Left ventricle myocardium superior (tissue), 1 donor: ENCODE measurements at places on chromosomes 6 and 20.

DNA sequence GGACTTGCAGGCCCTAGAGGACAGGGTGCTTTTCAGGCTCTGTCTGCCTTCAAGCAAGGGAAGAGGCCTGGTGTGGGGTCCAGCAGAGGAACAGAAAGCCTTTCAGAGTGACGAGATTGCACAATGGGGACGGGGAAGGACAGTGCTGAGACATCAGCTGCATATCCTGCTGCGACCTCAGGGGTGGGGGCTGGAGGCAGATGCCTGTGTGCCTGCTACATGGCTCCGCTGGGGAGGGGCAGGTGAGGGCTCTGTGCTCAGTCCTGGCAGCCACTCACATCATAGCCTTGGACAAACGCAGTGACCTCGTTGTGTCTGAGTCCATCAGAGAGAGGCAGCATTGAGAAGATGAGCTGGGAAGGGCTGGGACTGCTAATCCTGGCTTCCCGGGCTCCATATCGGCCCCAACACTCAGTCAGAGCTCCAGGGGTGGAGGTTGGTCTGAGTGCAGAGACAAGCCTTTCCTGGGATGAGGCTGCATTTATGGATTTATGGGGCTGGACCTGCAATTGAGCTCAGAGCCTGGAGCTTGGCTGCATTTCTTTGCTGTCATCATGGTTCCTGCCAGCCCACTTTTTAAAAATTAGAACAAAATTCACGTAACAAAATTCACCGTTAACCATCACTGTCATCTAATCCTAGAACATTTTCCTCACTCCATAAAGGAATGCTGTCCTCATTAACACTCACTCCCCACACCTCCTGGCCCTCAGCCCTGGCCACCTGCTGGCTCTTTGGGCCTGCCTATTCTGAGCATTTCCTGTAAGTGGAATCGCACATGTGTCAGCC lies 196.9 kb upstream of the SLC24A3 start:
- no peak for DNase-seq

DNA sequence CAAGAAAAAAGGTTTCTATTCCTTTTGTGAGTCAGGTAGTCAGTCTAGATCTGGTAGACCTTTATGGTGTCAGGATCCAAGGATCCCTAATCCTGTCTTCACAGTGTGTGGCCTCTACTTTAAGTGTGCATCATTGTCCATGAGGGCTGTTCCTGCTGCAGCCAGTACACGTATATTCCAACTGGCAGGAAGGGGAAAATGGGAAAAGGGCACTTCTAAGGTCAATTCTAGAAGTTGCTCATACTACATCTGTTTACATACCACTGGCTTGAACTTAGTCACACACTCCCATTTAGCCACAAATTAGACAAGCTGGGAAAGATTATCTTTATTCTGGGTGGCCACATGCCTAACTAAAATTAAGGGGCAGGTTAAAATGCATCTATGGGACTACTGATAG lies 9.7 kb upstream of the MMS22L start:
- no peak for DNase-seq

- no peak for DNase-seq
Measured at GRCh38 chr20:22512911-22513489, 71.4 kb downstream of the FOXA2 start.

DNA sequence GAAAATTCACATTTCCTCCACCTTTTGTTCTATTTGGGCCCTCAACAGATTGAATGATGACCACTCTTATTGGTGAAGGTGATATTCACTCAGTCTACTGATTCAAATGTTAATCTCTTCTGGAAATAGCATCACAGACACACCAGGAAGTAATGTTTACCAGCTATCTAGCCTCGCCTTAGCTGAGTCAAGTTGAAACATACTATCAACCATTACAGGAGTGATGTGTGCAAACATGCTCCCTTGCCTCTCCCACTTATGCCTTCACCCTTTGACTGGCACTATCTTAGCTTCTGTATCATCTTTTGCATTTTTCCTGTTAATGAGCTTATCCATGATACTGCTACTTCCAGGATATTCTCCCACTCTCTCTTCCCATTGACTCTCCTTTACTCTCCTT lies 191.9 kb downstream of the CENPW start:
- DNase-seq: no peak

DNA sequence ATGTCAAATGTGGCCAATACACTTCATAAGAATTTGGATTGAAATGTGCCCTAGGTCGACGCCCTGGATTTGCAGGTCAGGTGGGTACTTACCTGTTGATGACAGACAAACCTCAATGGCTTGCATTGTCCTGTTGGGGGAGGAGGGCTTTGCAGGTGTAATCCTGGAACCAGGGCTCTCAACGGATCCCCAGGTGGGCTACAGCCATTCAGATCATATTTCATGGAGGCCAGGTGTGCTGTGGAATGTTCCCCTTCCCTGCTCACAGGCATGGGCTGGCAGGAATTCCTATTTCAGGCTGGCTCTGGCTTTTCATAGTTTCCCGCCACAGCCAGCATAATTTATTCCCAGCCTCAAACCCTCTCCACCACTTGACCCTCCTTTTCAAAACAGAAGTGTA lies 254.7 kb downstream of the SMOC2 start:
- DNase-seq: no peak

- no peak for DNase-seq
Measured at GRCh38 chr6:140101818-140102217, 727.4 kb upstream of the CITED2 start.

- DNase-seq: no peak
Measured at GRCh38 chr6:119215309-119215708, 134.3 kb downstream of the MAN1A1 start.

DNA sequence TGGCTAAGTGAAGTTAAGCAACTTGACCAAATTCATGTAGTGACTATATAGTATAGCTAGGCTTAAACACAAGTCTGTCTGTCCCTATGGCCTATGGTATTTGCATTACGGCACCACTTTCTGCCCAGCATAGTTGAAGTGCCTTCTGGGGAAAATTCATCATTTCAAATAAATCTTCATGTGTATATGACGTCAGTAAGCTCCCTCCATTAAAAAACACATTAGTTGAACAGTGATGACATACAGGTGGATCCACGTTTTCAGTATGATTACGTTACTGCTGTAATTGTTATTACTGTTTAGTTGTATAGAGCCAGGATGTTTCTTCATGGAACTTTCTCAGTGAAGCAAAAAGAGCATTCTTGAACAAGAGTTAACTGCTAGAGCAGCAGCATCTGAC lies 96.2 kb downstream of the TENT5A start:
- DNase-seq: no peak

GRCh38 chr6:40444811-40445210 lies 142.4 kb downstream of the LRFN2 start:
- no peak for DNase-seq

- no peak for DNase-seq
Measured at GRCh38 chr20:4569865-4570264, 151.8 kb upstream of the PRND start.

DNA sequence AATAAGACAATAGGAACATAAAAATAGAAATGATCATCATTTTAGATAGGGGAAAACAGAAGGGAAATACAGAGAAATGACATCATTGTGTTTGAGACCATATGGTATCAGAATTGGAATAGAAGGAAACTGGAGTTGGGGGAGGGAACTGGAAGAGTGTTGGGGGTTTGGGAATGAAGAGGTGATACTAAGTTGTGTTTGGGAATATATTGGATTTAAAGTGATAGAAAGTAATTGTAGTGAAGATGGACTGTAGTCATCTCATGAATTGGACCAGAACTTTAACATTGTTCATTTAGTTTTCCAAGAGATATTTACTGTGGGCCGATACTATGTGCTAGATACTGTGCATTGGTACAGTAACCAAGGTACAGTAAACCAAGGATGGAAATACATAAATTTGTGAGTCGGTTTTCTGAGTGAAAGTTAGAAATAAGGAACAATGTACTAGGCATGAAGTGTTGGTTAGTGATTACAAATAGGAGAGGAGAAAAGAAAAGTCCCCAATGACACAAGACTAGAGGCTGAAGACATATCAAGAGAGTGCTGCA lies 32.3 kb downstream of the KCNQ5 start:
- DNase-seq: no peak

DNA sequence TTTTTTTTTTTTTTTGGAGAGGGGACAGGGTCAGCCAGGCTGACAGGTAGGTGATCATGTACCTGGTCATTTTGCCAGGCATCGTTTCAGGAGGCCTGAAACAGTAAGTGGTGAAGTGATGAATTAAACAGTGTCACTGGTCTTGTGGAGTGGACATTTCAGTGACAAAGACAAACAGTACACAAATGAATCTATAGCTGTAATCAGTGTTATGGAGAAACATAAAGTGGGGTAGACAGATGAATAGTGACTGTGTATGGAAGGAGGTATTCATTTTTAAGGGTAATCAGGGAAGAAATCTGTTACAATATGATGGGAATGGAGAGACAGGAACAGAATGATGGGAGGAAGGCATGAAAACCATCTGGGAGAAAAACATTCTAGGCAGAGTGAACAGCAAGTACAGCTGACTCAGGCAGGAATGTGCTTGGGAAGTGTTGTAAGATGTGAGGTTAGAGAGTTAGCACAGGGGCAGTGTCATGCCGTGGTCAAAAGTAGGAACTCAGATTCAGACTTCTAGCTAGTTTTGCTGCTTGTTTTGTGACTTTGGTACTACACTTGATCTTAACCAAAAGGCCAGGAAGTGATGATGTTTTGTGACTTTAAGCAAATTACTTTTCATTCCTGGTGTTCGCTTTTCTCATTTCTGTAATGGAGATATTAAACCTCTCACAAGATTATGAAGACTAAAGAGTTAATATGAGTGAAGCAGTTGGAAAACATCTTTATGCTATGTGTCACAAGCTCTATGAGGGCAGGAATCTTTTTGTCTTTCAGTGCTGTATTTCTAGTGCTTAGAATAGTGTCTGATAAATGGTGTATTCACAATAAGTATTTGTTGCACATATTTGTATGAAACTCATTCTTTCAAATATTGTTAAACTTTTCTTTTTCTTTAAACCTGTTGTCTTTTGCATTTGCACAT lies 43.4 kb downstream of the QKI start:
- no peak for DNase-seq

GRCh38 chr20:39624316-39624715 lies 662.2 kb downstream of the DHX35 start:
- no peak for DNase-seq

GRCh38 chr20:61299104-61299503 lies 47.0 kb downstream of the CDH4 start:
- no peak for DNase-seq

GRCh38 chr6:111743862-111744692 lies 129.2 kb downstream of the FYN start:
- no peak for DNase-seq

- no peak for DNase-seq
Measured at GRCh38 chr6:36116943-36117342, 13.4 kb upstream of the MAPK13 start.

DNA sequence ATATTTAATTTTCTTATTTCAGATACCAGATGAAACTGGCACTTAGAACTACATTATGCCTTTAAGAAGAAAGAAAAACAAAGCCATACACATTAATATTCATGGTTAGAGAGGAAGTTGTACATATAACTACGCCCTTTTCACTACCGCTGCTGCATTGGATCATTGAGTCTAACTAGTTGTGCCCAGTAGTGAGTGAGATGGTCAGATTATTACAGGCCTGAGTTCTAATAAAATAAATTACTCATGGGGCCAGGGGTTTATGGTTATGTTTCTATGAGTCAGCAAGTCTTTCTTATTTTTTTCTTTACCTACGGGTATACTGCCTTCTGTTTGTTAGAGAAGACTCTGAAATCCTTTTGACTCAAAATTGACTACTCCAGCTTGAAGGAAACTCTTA lies 11.5 kb downstream of the RIOK1 start:
- DNase-seq: no peak

GRCh38 chr6:11543919-11544518 lies 6.5 kb downstream of the TMEM170B start:
- DNase-seq: no peak

DNA sequence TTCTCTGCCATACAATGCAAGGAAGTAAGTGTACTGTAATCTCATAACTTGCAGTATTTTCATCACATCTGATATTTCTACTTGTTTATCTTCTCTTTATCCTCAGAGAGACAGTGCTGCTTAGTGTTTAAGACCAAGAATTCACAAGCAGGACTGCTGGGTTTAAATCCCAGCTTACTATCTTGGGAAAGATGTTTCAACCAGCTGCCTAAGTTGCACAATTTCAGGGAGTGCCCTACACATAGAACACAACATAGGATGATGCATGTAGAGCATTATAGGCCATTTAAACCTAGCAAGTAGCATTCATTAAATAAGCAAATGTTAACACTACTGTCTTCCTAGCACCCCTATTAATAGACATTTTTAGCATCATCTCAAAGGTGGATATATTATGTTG lies 205.2 kb upstream of the CEP162 start:
- DNase-seq: no peak

DNA sequence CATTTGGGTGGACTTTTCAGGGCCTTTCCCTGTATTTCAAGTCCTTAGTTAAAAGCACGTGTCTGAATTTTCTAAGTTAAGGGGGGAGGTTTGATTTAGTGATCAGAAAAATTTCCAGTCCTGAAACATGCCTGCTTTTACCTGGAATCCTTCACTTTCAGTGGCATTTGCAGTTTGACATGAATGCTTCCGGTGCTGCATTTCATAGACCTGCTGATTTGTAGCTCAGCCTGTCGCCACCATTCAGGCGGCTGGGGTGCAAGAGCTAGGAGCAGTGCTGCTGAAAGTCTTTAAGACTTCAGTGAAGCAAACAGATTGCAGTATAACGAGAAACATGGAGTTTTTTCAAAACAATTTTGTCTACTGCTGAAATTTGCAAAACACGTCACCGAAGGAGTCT lies 14.0 kb downstream of the RPS6KA2 start:
- no peak for DNase-seq

- DNase-seq: no peak
Measured at GRCh38 chr6:14458669-14459266, 341.2 kb downstream of the CD83 start.

- no peak for DNase-seq
Measured at GRCh38 chr6:133697666-133698065, 191.2 kb upstream of the TCF21 start.

DNA sequence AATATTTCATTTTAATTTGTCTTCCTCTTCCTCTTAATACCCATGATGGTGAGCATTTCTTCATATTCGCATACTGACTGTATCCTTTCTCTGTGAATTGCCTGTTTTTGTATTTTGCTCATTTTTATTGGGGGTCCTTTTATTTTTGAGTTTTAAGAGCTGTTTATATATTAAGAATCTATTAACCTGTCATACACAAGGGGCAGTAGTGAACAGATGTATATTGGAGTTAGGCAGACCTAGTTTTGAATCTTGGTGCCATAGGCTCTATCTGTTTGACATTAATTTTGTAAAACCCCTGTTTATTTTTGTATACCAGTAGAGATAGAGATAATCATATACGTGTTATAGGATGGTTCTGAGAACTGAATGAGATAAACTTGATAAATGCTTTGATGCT lies 3.1 kb upstream of the WFDC5 start:
- no peak for DNase-seq

- DNase-seq: no peak
Measured at GRCh38 chr20:23697947-23698346, 9.1 kb upstream of the CST4 start.
